Activated T-cell treated with anti-CD3 and anti-CD28 coated beads for 4 hours (primary cell): ENCODE measurements at places on chromosomes 3 and 15.

- no peak for DNase-seq
Observed at GRCh38 chr3:69174871-69175737, 52.7 kb upstream of the LMOD3 start.

- DNase-seq = no peak
Observed at GRCh38 chr15:47750030-47750739, 32.9 kb downstream of the SEMA6D start.

GRCh38 chr15:42062284-42062806, 32.0 kb downstream of the PLA2G4D start:
- DNase-seq = no peak

DNA sequence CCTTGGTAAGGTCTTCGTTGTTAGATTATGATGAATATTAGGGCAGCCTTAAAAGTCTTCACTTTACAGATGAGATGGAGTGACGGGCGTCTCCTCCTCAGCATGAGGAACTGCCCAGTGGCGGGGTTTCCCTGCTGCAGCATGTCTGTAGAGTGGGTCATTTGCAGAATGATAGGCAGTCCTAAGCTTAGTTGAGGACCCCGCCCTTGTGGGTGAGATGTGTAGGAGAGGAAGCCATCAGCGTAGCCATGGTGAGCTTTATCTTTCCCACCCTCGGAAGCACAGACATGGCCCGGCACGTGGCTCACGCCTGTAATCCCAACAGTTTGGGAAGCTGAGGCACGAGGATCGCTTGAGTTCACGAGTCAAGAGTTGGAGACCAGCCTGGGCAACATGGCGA, 877 bp downstream of the NIT2 start:
- no peak for DNase-seq

- DNase-seq = no peak
Observed at GRCh38 chr3:11705049-11705448, 61.3 kb upstream of the VGLL4 start.

DNA sequence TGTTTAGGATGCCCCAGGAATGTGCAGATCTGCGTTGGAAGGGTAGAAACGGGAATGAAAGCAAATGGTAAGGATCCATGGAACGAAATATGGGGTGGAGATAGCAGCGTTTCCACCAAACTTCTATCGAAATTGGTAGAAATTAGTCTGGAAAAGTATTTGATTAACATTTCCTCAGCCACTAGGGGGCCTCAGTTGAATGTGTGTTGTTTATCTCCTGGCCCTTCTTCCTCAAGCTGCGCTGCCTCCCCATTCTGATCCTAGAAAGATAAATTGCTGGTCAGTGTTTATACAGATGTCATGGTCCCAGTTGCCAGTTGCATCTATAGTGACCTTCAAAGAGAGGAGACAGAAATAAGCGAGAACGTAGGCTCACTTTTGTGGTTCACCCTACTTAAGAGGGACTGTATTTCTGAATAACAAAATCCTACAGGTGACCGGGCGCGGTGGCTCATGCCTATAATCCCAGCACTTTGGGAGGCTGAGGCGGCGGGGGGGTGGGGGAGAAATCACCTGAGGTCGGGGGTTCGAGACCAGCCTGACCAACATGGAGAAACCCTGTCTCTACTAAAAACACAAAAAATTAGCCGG, 457.1 kb downstream of the SQOR start:
- DNase-seq = no peak

GRCh38 chr3:67558426-67558825, 96.0 kb downstream of the SUCLG2 start:
- DNase-seq = no peak

GRCh38 chr3:190514413-190515153, 698 bp downstream of the IL1RAP start:
- peak; percentile 11 for DNase-seq
